ENCODE measurements at places on chromosomes 13 and 19.

DNA sequence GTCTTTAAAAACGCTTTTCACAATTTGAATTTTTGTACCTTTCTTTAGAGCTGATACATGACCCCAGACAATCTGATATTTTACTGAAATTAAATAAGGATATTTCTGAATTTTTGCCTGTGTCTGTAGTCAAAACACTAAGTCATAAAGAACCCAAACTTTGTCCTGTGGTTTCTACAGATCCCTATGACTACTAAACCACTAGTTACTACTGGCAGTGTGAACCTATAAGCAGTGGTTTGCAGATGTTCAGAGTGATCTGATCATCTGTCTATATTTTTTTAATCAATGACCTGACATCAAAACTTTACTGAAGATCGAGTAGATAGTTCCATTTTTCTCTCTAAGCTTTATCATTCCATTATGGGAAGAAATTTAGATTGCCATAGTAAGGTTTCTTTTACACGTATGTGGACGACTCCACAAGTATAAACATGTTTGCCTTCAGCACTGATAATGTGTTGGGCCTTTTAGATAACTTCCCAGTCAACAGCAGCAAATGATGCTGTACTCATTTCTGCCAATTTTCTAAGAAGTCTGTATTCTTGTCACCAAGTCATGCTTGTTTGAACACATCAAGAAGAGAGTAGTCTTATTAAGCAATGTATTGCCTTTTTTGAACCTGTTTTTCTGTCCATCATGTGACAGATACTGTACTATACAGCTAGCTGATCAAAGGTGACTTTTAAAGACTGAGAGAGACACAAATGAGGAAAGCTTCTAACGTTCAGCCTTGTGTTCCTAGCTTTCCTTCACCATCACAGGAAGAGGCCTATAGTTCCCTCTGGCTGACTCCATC lies 21.8 kb downstream of the POLR1D start:
- DNase-seq, result no peak

GRCh38 chr19:937259-937694 lies 11.4 kb downstream of the ARID3A start:
- no peak for DNase-seq

DNA sequence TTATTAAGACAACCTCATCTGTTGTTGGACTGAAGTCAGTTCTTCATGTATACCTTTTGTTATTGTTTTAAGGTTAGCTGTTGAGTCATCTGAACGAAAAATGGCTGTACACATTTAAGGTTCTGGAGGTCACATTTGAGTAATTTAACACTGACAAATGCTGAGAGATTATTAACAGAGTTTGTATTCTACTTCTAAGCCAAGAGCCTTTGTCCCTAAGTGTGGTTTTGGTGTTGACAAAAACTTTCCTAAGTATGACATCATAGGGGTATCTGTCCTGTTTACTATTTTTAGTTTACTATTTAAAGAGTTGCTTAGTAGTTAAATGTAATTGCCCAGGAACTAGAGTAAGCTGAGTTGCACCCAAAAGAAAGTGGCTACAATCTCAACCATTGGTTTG lies 71.9 kb downstream of the CDK8 start:
- DNase-seq, result no peak

DNA sequence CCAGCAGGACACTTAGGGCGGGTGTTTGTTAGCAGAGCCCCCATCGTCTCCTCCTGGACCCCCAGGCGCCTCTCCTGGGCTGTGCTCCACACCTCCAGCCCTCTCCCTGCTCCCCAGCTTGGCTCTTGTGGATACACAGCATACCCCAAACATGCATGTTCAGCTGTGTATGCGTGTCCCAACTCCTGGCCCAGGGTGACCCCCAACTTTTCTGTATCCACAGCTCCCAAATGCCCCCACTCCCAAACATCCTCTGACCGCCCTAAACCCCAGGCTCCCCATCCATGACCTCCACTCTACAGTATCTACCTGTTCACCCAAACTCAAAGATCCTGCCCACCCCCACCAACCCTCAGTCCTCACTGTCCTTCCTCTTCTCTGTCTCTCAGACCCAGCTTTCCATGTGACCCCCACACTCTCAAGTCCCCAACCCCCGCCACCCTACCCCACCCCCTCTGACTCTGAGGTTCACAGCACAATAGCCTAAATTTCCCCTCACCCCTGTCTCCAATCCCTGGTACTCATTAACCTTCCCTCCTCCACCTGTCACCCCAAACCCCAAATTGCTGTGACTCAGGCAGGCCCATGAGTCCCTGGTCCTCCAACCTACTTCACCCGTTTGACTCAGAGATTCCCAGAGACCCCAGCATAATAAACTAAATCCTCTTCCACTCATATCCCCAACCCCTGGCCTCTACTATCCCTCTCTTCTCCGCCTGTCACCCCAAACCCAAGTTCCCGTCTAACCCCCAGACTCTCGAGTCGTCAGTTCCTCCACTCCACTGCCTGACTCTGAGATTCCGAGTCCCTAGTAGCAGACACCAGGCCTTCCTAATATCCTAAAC lies 968 bp downstream of the UBE2M start:
- no peak for DNase-seq

DNA sequence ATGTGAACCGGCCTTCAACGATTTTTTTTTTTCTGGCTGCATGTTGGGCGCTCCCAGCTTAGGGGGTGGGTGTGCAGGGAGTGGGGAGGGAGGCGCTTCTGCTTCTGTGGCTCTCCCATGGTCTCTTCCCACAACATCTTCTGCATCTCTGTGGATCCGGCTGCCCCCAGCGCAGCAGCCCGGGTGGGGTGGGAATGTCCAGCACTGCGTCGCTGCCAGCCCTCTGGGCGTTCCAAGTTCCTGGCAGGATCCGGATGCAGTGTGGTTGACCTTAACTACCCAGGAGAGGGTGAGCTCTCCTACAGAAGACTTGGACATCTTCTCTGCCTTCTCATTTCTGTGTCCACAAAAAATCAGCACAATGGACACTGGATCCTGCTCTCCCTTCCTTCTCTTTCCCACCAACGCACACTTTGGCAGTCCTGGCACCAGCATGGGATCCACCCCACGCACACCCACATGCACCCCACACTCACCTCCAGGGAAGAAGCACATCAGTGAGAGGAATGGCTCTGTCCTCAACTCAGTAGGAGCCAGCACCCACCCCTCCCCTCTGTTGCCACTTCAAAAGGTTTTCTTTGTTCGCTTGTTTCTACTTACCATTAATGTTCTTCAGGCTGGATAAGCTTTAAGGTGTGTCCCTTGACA lies 177.3 kb downstream of the COL4A1 start:
- DNase-seq, result no peak

GRCh38 chr19:18109733-18110608 lies 12.4 kb downstream of the MAST3 start:
- DNase-seq, result peak; percentile 34

GRCh38 chr13:30779608-30780007 lies 44.3 kb downstream of the ALOX5AP start:
- no peak for DNase-seq

DNA sequence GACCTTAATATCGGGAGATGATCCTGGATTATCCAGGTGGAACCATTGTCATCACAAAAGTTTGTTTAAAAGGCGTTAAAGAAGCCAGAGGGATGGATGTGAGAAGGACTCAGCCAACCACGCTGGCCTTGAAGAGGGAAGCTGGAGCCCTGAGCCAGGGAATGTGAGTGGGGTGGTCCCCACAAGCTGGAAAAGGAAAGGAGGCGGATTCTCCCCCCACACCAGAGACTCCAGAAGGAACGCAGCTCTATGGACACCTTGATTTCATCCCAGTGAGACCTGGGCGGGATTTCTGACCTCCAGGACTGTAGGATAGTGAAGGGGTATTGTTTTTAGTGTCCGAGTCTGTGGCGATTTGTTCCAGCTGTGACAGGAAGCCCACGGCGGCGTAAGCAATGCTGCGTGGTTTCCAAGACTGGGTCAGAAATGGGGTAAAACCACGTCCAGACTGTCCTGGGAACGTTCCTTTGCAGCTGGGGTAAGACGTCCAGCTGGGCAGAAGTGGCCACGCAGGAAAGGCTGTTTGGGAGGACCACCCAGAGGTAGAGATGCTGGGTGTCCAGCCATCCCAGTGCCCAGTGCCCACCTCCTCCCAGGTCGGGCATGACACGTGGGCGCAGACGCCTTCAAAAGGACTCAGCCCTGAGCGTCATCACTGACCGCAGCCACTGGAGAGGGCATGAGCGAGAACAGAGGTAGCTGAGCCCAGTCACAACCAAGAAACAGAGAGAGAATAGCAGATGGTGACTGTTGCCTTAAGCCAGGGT lies 125.4 kb upstream of the USP29 start:
- no peak for DNase-seq

DNA sequence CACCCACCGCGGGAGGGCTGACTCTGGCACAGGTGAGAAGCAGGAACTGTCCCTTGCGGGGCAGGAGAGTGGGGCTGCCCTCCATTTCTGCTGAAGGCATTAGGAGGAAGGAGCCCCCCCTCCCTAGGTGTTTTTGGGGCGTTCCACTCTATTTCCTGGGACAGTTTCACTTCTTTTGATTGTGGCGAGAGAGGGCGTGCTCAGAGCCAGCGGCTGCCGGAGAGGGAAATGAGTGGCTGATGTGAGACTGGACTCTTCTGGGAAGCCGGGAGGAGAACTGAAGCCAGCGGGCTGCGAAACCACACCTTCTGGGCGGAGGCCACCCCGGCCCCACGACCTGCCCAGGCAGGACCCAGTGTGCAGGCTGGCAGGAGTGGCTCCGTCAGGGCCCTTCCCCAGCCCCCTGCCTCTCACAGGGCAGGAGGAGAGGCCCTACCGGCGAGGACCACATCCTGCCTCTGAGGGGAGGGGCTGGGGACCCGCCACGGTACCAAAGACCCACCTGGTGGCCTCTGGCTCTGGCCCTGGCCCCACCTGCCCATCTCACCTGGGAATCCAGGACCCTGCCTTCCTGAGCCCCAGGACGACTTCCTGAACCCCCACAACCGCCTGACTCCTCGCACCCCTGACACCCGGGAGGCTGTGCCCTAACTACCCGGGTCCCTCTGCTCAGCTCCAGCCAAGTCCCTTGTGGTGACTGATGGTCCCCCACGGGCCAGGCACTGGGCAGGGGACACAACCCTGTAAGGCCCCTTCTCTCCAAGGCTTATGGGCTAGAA lies 25.9 kb downstream of the MPND start:
- no peak for DNase-seq

GRCh38 chr19:2495130-2495641 lies 19.3 kb downstream of the GADD45B start:
- DNase-seq, result peak; percentile 61

DNA sequence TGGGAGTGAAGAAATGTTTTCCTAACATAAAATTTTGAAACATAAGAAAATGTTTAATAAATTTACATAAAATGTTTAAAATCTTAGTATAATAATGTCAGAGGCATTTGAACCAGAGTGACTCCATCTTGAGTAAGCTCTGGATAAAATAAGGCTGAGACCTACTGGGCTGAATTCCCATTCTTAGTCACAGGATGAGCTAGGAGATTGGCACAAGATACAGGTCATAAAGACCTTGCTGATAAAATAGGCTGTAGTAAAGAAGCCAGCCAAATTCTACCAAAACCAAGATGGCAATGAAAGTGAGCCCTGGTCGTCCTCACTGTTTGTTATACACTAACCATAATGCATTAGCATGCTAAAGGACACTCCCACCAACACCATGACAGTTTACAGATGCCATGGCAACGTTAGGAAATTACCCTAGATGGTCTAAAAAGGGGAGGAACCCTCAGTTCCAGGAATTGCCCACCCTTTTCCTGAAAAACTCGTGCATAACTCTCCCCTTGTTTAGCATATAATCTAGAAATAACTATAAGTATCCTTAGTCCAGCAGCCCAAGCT lies 1184.0 kb downstream of the UQCRFS1 start:
- no peak for DNase-seq

GRCh38 chr19:4980838-4981680 lies 12.1 kb downstream of the KDM4B start:
- DNase-seq, result no peak

- peak; percentile 17 for DNase-seq
Measured at GRCh38 chr13:98575009-98575903, 1.7 kb downstream of the STK24 start.

DNA sequence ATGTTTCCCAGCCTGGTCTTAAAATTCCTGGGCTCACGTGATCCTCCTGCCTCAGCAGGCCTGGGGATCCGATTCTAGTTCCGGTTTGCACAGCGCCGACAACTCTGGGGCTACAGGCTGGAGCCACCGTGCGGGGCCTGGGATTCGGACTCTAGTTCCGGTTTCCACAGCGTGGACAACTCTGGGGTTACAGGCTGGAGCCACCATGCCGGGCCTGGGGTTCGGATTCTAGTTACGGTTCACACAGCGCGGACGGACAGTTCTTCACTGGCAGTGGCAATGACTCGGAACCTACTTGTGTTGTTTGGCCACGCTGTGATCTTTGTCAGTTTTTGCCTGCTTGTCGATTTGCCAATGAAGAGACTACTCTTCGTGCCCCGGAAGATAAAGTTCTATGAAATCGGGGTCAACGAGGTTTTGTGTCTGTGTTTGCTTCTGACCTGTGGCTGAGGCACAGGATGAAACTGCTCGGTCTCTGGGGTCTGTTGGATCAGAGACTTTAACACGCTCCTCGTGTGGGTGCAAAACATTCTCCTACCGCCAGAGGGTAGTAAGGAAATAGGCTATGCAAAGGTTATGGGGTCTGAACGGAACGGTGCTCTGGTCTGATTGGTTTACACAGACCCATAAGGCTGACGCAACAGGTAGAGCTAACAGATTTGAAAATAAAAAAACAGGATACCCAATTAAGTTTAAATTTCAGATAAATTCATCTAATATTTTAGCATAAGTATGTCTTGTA lies 12.1 kb upstream of the ZSCAN1 start:
- peak; percentile 45 for DNase-seq

DNA sequence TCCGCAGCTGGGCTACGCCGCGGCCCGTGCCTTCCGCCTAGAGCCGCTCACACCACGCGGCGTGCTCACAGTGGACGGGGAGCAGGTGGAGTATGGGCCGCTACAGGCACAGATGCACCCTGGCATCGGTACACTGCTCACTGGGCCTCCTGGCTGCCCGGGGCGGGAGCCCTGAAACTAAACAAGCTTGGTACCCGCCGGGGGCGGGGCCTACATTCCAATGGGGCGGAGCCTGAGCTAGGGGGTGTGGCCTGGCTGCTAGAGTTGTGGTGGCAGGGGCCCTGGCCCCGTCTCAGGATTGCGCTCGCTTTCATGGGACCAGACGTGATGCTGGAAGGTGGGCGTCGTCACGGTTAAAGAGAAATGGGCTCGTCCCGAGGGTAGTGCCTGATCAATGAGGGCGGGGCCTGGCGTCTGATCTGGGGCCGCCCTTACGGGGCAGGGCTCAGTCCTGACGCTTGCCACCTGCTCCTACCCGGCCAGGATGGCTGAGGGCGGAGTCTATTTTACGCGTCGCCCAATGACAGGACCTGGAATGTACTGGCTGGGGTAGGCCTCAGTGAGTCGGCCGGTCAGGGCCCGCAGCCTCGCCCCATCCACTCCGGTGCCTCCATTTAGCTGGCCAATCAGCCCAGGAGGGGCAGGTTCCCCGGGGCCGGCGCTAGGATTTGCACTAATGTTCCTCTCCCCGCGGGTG lies 7.4 kb downstream of the DBP start:
- no peak for DNase-seq

- no peak for DNase-seq
Measured at GRCh38 chr19:39193803-39194202, 3.0 kb upstream of the NCCRP1 start.

GRCh38 chr13:48775804-48776203 lies 122.1 kb downstream of the CYSLTR2 start:
- DNase-seq, result peak; percentile 98

GRCh38 chr13:75636436-75637180 lies 478 bp downstream of the LMO7 start:
- peak; percentile 61 for DNase-seq

- DNase-seq, result no peak
Measured at GRCh38 chr13:21104199-21105019, 43.0 kb upstream of the LATS2 start.

Measured in EL (cell line).